ENCODE measurements at places on chromosomes 1 and 21.

DNA sequence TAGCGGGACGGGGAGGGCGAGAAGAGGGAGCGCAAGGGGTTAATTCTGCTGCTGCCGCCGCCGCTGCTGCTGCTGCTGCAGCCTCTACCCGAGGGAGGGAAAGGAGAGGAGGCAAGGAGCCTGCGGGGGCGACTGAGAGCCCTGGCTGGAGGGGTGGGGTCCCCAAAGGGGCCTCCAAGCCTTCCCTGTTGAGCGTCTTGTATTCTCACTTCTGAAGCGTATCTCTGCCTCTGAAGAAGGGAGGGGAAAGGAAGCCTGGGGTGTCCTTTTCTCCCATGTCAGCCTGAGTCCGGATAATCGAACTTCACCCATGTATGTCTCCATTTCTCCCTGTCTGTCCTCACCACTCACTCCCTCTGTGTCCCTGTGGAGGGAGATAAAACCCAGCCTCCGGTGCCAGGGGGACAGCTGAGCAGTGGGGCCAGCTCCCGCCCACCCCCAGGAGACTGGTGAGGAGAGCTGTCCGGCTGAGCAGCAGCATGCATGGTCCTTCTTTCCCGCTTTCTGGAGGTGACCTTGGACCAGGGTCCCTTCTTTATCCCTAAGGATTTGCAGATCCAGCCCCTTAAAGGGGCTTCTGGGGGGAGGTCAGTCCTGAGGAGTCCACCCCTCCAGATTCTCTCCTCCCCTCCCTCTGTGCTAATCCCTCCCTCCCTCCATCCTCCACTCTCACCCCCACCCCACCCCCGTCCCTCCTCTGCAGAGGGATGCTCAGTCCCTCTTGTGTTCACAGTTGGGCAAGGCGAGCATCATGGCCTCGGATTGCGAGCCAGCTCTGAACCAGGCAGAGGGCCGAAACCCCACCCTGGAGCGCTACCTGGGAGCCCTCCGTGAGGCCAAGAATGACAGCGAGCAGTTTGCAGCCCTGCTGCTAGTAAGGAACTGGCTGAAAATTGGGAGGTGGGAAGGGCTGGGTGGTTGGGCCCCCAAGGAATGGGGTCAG is 1.0 kb downstream of the NCDN start:
- DNase-seq = no peak

DNA sequence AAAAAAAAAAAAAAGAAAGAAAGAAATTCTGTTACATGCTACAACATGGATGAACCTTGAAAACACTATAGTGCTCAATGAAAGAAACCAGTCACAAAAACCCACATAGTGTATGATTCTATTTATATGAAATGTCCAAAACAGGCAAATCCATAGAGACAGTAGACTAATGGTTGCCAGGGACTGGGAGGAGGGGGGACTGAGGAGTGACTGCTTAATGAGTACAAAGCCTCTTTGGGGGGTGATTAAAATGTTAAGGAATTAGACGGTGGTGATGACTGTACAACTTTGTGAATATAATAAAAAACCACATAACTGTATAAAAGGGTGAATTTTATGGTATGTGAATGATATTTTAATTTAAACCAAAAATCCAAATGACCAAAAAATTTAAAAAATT is 116.0 kb upstream of the GUCA2B start:
- no peak for DNase-seq

DNA sequence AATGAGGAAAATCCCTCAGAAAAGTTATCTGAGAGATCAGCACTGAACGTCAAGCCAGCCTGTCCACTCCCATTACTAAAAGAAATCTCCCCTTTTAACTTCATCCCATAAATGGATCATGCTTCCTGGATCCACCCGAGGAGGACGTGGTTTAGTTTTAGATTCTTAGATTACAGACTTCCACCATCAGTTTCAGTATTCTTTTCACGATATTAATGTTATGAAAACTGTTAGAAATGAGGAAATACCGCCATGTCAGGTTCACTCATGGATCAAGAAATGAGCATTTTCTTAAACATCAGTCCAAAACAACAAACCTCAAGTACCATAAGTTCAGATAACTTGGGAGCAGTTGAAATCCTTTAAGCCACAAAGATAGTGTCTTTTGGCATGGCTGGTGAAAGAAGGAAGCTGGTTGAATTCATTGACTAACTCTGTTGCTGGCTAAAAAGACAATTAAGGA is 49.8 kb downstream of the NFIA start:
- DNase-seq = no peak

DNA sequence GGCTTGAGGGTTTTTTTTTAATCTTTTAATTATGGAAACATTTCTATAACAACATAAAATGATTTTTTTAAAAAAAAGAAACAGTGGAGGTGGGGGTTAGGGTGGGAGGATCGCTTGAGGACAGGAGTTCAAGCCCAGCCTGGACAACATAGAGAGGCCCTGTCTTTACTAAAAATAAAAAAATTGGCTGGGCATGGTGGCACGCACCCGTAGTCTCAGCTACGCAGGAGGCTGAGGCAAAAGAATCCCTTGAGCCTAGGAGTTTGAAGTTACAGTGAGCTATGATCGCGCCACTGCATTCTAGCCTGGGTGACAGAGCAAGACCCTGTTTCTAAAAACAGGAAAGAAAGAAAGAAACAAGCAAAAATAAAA is 32.2 kb upstream of the RNF11 start:
- no peak for DNase-seq

DNA sequence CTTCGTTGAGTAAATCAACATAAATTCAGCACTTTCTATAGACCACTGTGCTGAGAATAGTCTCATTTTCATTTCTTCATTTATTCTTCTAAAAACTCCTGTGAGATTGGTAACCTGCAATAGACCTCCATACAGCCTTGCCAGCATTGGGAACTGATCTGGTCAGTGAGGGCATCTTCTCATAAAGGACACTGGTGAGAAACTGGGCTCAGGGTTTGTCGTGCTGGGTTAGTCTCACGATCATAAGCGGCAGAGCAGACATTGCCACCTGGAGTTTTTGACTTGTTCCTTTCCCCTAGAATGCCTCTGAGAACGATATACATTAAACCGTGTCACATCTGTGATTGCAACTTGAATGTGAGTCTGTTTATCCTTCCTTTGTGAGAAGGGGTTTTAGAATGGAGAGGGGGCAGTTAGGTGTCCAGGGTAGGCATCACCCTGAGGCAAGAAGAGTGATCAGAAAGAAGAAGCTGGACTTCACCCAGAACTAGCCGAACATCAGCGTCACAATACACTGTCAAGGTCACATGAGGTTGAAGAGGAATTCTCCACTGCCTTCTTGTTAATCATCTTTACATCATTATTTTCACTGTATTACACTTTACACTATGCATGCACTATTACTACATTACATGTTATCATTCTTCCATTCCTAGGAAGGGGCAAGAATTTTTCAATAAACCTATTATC is 1.4 kb upstream of the TTLL7 start:
- no peak for DNase-seq

- DNase-seq = no peak
Measured at GRCh38 chr1:32867671-32868070, 3.0 kb downstream of the FNDC5 start.

DNA sequence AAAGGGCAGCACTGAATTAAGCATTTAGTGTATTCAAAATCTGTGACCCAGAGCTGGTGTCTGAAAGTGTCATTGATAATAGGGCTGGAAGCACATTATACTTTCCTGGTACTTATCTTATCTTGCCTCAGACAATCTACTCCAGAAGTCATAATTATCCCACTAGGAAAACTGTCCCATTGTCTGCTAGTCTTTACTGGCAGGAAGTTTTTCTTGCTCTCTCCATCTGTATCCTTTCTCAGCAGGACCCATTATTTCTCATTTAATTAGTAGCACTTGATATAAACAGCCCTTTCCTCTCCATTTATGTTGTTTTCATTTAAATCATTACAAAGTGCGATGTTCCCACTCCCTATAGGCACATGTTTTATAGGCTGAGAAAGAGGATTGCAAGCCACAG is 36.5 kb upstream of the BARHL2 start:
- no peak for DNase-seq

GRCh38 chr1:31957701-31958674 is 19.8 kb upstream of the PTP4A2 start:
- DNase-seq = no peak

- no peak for DNase-seq
Measured at GRCh38 chr1:110150330-110151174, at the start of gene SLC6A17. Gene SLC6A17 (plus strand): TSS chr1:110150494. CDS start chr1:110166930, 16,436 bp downstream.

GRCh38 chr1:116732726-116733125 is 21.5 kb upstream of the CD2 start:
- DNase-seq = no peak

GRCh38 chr1:173224949-173225348 is 17.8 kb upstream of the TNFSF4 start:
- no peak for DNase-seq

DNA sequence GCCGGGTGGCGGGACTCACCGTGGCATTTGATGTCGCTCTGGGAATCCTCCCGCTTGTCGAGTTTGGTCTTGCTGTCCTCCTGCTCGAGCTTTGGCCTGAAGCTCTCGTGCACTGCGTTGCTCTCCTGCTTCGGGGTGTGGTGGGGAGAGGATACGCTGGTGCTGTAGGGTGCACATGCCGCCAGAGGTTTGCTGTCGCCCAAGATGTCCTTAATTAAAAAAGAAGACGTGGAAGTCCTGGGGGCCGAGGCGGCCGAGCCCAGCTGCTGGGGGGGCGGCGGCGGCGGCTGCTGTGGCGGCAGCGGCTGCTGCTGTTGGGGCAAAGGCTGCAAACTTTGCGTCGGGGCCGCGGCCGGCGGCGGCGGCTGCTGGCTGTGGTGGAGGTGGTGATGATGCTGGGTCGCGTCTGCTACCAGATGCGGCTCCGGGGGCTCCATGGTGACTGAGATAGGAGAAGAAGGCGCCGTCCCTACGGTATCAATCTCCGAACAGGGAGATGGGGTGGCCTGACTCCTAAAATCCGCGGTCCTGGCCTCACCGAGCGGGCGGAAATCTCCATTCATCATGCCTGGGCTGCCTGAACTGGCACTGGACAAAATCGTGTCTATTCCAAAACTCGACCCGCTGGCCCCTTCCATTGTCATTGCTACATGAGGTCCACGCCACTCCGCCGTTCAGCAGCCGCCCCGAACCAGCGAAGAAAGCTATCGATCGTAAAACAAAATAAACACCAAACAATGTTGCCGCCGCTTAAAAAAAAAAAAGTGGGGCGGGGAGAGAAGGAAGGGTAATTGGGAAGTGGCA is at the start of gene BARHL2:
Gene BARHL2 (minus strand): TSS at position 751 of the 804 bp plus-strand sequence. CDS start 107 bp downstream, at position 644.
- DNase-seq = no peak

- DNase-seq = no peak
Measured at GRCh38 chr1:87246436-87246835, 82.2 kb upstream of the LMO4 start.

DNA sequence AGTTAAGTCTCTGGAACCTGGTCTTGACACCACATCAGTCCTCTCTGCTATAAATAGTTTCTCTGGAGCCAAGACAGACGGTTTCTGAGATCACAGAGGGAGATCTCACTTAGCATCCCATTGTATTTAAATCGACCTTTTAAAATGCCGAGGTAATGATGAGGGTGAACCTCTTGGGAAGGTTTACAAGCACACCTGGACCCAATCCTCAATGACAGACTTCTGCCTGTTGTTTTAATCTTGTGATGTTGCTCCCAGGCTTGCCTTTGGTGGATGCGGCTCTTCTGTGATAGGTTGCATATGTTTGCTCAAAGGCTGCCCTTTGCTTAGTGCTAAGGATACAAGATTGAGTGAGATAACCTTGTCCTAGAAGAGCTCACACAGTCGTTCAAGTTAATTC is 104.6 kb upstream of the L1TD1 start:
- DNase-seq = no peak

DNA sequence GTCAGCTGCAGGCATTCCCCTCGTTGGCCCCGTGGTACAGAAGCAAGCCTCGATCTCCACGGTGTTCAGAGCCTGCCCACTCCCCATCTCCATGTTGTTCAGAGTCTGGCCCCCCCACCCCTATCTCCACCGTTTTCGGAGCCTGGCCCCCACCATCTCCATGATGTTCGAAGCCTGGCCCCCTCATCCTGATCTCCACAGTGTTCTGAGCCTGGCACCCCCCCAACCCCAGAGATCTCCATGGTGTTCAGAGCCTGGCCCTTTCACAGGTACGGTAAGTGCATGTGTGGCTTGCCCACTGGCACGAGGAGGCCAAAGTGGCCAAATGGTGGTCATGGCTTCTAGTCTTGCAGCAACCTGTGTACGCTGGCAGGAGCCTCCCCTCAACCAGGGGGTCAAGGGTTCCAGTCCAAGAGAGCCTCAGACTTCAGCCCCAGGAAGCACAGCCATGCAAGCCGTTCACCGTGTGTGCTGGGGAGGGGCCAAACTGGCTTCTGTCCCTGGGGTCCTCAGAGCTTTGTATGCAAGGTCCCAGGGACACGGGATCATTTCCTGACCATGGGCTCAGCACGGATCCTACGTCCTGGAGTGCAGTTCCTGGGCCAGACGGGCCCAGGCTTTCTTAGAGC is 13.3 kb upstream of the PCBP3 start:
- DNase-seq = no peak

DNA sequence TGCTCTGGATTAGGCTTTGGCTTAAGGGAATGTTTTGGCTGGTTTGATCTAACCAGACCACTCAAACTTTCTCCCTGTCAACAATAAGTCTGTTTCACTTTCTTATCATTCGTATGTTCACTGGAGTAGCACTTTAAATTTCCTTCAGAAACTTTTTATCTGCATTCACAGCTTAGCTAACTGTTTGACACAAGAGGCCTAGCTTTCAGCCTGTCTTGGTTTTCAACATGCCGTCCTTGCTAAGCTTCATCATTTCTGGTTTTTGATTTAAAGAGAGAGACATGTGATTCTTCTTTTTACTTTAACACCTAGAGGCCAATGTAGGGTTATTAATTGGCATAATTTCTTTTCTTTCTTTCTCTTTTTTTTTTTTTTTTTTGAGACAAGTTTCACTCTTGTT is 14.9 kb upstream of the CYB5R1 start:
- no peak for DNase-seq

DNA sequence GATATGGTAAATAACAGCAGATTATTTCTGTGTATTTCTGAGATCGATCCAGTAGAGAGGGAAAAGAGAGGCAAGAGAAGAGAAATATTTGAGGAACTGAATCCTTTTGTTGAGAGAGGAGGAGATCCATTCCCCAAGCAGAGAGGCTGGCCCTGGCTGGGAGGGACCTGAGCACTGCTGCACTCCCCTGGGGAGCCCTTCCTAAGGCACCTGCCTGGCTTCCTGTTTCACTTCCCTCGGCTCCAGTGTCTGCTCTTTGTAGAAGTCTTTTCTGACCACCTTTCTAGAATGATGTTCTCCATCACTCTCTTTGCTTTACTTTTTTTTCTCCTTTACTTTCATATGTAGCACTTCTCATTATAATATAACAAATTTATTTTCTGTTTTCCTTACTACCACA is 42.3 kb upstream of the SLC6A9 start:
- no peak for DNase-seq

GRCh38 chr1:112268408-112268807 is 127.6 kb upstream of the CTTNBP2NL start:
- DNase-seq = no peak

DNA sequence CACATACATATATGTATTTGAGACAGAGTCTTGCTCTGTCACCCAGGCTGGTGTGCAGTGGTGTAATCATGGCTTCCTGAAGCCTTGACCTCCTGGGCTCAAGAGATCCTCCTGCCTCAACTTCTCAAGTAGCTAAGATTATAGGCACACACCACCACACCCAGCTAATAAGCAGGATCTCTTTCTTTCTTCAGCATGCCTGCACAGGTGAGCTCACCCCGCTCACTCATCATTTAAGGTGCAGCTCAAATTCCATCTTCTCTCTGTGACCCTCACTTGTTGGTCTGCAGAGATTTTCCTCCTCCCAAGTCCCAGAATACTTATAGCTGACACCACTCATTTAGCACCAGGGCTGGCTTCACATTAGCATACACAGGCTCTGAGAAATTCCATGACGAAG is 209.1 kb upstream of the MAP1LC3C start:
- no peak for DNase-seq
